GM06990 (cell line): ENCODE measurements at places on chromosomes 4 and X.
A peak's percentile ranks its signal among the peaks of the same experiment; 100 is the strongest.

- DNase-seq, result no peak
Observed at GRCh38 chr4:76003620-76004019, 3.7 kb downstream of the CXCL9 start.

DNA sequence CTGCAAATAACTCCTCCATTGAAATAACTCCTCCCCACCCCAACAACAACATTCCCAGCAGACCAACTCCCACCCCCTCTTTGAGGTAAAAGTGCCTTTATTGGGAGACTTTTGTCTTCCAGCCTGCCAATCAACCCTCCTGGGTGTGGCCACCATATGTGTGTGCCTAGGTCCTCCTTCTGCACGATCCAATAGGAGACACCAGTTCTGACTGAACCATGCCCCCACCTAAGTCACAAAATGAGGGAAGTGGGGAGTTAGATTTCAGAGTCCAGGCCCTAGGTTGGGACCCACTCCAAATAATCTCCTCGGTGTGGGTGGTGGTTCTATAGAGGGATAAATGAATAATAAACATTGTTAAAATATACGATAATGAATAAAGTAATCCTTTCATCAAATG, 3.0 kb downstream of the PLP2 start:
- DNase-seq, result no peak

GRCh38 chr4:179625406-179625805, 2183.2 kb upstream of the AGA start:
- no peak for DNase-seq

DNA sequence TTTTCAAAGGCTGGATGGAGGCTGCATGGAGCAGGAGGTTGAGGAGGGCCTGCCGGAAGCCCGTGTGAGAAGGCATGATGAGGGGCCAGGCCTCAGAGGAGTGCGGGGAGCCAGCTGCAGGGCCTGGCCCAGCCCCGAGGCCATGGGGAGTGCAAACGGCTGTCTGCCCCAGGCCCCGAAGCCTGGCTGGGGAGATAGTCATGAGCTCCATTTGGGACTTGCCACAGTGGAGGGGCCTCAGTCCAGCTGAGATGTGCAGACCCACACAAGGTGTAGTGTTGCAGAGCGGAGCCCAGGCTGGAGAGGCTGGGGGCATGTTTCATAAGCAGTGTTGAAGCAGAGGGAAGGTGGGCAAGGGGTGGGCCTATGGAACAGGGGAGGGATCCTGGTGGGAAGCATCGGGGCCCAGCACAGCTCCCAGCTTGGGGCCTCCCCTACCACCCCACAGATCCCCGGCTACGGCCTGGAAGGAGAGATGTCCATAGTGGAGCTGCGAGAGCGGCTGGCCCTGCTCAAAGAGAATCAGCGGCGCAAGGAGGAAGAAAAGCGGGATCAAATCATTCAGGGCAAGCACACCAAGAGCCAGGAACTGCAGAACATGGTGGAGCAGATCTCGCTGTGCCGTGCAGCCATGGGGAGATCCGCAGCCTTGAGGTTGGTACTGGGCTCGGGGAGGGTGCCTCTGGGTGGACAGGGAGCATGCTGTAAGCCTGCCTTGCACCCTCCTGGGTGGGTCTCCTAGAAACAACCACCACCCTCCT, 9.1 kb upstream of the RNF4 start:
- no peak for DNase-seq

- no peak for DNase-seq
Observed at GRCh38 chrX:103849558-103849957, 17.5 kb upstream of the RAB9B start.

- DNase-seq, result no peak
Observed at GRCh38 chr4:103204111-103204510, 6.0 kb upstream of the CENPE start.

GRCh38 chr4:152610131-152610530, 69.7 kb downstream of the TMEM154 start:
- DNase-seq, result no peak

DNA sequence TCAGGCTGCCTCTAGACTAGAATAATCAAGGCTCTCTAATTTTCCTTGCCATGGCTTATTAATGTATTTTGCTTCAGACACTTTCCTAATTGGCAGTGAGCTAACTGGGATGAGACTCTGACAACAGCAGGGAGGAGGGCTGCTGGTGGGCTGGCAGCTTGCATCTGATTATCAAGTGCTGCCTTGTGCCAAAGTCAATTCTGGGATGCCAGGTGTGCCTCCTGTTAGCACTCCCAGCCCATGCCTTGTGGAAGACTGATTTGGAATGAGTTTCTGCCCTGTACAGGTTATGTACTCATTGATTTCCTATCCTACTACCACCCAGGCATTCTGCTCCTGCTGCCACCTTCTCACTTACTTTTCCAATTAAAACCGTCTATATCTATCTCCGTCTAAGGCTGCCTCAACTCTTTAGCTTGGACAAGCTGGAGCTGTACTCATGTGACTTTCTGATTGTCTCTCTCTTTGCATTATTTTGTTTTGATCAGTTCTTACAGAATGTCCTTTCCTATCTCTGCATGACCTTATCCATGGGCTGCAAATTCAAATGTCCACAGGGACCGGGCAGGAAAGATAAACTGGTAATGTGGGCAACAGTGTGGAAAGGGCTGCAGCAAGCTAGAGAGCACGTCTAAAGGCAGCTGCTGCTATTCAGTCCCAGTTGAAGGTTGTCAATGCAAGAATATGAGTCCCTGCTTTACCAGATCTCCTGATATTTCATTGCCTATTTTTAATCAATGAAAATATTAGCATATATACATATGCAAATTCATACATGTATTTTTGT, 112.6 kb downstream of the GABRA2 start:
- DNase-seq, result no peak

- DNase-seq, result no peak
Observed at GRCh38 chr4:152256996-152257395, 278.9 kb downstream of the FBXW7 start.

GRCh38 chrX:118496763-118497079, 1.1 kb downstream of the DOCK11 start:
- no peak for DNase-seq

GRCh38 chr4:52554612-52555355, 104.3 kb downstream of the USP46 start:
- no peak for DNase-seq

GRCh38 chrX:116345958-116346357, 90.4 kb upstream of the SLC6A14 start:
- DNase-seq, result no peak

DNA sequence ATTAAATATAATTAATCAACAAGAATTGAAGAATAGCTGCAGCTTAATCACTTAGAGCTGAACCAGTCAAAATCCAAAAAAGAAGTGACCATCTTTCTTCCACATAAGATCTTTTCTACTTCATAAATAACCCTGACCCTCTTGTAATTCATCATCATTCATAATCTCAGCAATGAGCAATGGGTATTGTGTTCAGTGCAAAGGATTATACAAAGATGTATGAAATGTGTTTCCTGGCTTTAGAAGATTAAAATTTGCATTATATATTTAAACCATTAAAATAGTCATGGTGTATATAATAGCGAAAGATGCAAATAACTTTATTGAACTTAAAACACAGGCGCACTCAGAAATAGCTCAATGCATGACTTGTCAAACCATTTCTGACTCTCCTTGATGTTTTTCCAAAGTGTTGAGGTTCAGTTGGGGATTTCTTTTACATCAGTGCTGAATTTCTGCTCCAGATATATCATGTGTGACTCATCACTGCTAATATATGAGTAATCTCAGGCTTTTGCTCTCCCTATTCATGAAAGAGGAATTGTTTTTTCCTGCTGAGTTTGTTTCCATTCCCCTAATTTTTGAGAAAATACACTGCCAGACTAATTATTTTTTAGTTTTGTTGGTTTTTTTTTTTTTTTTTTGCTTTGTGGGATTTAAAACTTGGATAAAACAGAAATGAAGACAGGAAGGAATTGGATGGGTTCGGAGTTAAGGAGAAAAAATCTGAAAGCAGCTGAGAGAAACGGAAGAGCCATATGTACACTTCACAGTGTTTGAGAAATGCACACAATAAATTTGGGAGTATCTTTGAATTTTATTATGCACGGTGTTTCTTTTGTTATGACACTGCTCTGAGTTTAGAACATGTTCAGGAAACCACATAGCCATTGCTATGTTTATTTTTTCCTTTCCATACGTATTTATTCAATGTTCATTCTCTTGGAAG, 290.1 kb upstream of the PCDH7 start:
- DNase-seq, result peak; percentile 9

DNA sequence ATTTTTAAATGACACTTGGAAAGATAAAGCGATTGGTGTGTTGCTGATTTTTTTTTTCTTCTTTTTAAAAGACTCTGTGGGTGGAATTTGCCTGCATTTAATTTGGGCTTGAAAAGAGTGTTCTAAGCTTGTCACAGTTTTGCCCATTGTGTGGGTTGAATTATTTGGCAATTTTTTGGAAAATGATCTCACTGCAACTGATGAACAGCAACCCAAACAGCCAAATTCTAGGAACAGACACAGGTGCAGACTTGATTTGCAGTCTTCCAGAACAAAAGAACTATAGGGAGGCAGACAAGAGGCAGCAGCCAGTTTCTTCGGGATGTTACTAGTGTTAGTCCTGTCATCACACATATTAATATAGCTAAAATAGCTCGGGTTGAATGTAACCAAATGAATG, 40.5 kb downstream of the CASP6 start:
- DNase-seq, result no peak

GRCh38 chr4:94578195-94578594, 126.5 kb downstream of the PDLIM5 start:
- no peak for DNase-seq

DNA sequence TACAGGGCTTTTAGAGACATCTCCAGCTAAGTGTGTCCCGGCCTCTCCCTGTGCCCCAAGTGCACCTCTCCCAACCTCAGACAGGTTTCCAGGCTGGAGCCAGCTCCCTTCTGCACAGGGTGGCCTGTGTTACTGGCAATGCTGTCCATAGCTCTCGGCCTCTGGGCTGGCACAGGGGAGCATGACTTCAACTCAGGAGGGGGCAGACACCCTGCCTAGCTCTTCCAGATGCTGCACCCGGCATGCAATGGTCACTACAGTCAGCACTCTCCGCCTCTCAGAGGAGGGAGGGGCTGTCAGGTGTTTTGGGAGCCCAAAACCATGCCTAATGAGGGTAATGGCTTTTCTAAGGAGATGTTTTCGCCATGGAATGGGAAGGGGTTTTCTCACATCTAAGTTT, 2.4 kb upstream of the IRAK1 start:
- no peak for DNase-seq

DNA sequence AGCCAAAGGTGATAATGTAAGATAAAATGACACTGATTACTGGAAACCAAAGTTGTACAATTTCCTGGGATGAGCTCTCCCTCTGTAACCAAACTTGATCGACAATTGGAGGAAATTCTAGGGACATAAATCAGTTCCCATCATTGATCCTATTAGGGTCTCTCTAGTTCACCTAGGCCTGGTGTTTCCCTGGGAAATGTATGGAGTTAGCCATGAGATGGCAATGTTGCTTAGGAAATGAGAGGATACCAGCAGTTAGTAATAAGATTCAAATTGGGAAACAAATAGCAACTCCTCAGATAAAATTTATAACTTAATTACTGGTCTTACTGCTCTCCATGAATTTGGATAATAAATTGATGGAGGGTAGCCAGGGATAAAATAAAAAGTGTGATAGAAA, 52.2 kb downstream of the SPATA18 start:
- no peak for DNase-seq

GRCh38 chr4:30720021-30720660, at the start of gene PCDH7:
Gene PCDH7, plus strand, starts transcription at chr4:30720369. Its CDS starts 1,054 bp downstream, at chr4:30721423.
- peak; percentile 12 for DNase-seq

GRCh38 chr4:148934926-148935578, 492.8 kb upstream of the NR3C2 start:
- DNase-seq, result no peak

DNA sequence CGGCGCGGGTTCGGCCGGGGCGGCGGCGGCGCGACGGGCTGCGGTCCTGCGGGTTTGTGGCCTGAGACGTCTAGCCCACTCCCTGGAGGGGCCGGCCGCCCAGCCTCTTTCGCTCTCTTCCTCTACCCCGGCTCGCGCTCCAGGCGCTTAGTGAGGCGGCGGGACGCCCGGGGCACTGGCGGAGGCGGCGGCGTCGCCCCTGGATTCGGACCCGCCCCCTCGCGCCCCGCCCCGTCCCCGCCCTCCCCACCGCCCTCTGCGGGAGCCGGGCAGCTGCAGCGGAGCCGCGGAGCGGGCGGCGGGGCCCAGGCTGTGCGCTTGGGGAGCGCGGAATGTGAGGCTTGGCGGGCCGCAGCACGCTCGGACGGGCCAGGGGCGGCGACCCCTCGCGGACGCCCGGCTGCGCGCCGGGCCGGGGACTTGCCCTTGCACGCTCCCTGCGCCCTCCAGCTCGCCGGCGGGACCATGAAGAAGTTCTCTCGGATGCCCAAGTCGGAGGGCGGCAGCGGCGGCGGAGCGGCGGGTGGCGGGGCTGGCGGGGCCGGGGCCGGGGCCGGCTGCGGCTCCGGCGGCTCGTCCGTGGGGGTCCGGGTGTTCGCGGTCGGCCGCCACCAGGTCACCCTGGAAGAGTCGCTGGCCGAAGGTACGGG, at the start of gene BMP2K:
Gene BMP2K, plus strand, starts transcription at position 272 of the 650 bp plus-strand sequence. Its CDS starts 194 bp downstream, at position 466.
- DNase-seq, result peak; percentile 88

GRCh38 chr4:23654791-23655190, 235.1 kb downstream of the PPARGC1A start:
- no peak for DNase-seq
